CD8-positive, alpha-beta memory T cell (primary cell): ENCODE measurements at places on chromosomes 1 and 21.

DNA sequence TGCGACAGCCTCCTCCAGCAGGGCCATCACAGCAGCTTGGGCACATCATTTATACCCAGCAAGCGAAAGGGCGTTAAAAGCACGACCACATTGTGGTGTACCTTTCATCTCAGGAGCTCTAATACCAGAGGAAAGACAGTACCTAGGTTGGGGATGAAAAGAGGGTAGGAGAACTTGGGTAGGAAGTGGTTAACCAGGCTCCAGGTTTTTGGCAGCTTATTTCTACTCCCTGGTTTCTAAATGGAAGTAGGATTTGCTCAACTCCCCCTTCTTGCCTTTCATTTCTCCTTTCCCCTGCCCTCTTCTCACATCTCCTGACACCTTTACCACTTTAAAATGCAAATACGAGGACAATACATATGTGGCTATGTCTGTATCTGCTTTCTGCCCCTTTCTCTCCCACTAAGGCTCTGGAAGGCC, 30.2 kb downstream of the FAM177B start:
- no peak for DNase-seq

DNA sequence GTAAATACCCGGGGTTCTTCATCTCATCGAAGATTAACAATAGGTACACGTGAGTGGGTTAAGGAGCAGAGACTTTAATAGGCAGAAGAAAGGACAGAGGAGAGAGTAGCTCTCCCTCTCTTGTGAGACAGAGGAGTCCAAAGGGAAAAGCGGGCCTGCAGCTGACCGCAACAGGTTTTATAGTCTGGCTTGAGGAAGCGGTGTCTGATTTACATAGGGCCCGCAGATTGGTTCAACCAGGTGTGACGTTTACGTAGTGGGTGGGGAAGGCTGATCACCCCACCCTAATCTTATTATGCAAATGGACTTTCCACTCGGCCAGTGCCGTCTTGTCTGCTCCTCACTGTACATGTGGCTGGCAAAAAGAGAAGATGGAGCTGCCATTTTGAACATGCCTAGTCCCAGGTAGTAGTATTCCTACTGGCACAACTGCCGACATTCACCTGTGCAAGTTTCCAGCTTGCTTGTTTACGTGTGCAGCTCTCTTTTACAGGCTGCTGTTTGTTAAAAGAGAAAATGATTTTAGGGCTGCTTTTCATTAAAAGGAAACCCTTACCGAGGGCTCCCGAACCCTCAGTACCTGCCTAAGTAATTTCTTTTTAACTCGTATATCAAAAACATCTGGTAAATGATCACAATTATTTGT, 10.6 kb downstream of the CDC14A start:
- DNase-seq: no peak

- DNase-seq: no peak
These were observed 19.8 kb downstream of the SH3BP5L start for GRCh38 chr1:248805876-248806275.

GRCh38 chr1:75079538-75080290, 54.5 kb upstream of the LHX8 start:
- DNase-seq: no peak

GRCh38 chr1:29171089-29171488, 10.6 kb downstream of the SRSF4 start:
- DNase-seq: no peak

DNA sequence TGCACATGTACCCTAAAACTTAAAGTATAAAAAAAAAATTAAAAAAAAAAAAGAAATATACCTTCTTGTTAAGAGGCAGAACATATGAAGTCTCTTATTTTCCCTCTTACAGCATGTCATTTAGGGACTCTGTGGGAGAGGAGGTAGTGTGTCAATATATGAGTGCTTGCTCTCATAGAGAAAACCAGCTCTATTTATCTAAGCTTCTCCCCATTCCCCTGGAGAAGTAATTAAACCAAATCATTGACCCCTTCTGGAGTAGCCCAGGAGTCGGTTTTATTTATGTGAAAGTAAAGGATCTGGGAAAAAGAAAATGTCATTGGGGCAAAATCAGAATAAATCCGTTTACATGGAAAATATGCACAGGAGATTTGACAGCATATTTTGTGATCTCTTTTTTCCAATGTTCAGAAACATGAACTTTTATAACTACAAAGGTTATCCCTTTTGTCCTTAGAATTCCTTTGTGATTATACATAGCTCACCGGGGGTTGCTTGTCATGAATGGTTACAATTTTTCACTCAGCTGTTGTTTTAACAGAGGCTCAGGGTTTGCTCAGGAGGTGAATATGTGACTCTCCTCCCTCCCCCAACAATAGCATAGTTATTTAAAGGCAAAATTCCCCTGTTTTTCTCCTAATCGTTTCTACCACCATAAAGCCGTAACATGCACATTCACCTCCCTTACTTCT, 114.5 kb upstream of the C1orf21 start:
- no peak for DNase-seq

DNA sequence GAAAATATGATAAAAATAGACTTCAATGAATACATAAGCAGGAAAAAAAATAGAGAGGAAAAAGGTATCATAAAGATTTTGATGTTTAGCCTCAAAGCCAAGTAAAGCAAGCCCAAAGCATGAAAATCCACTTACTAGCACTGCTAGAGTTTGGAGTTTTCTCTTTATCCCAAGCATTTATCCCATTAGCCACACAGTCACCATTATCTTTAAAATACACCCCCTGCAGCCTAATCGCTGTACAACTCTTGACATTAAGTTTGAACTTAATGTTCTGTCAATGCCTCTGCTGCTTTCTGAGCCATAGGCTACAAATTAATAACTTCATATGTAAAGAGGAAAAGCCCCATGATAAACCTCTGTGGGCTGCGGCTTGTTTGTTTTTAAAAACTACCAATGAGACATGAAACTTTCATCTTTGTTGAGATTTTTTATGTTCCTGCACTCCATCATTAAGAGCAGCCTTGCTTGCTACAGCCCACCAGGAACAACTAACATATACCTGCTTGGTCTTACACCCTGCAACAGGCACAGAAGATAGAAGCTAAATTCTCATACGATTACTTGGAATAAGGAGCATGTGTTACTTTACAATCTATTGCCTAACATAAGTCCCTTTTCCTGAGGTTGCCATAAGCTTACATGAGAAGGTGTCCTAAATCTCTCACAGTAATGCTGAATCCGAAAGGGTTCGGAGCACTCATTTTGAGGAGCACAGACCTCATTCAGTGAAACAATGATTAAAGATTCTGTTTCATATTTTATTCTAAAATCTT, 202.4 kb downstream of the SMYD3 start:
- no peak for DNase-seq

GRCh38 chr1:52238887-52239707, 97.2 kb downstream of the ZFYVE9 start:
- DNase-seq: no peak

GRCh38 chr1:244680667-244681066, 27.7 kb downstream of the DESI2 start:
- no peak for DNase-seq

GRCh38 chr1:162003061-162003829, 20.4 kb downstream of the OLFML2B start:
- no peak for DNase-seq

- no peak for DNase-seq
These were observed 48.2 kb downstream of the ARHGEF10L start for GRCh38 chr1:17587693-17588047.

- DNase-seq: no peak
These were observed 446.6 kb downstream of the PTPRU start for GRCh38 chr1:29682919-29683295.

GRCh38 chr1:192967211-192967877, 91.8 kb downstream of the UCHL5 start:
- no peak for DNase-seq

DNA sequence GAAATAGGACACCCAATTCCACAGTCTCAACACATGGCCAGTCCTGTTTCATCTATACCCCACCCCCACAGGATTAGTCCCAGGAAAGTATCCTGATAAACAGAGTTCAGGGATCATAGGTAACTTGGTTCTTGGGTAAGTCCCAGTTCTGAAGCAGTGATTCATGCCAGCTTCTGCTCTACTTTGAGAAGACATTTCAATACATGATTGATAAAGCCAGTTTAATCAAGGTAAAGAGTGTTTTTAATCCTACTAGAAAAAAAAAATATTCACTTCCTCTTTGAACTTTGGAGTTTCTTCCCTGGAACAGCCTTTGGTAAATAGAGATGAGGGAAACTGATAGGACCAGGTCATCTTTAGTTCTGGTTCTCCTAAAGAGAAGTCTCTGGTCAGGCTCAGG, 142.4 kb downstream of the TLR5 start:
- DNase-seq: no peak

GRCh38 chr1:38191461-38191860, 144.9 kb upstream of the POU3F1 start:
- no peak for DNase-seq

DNA sequence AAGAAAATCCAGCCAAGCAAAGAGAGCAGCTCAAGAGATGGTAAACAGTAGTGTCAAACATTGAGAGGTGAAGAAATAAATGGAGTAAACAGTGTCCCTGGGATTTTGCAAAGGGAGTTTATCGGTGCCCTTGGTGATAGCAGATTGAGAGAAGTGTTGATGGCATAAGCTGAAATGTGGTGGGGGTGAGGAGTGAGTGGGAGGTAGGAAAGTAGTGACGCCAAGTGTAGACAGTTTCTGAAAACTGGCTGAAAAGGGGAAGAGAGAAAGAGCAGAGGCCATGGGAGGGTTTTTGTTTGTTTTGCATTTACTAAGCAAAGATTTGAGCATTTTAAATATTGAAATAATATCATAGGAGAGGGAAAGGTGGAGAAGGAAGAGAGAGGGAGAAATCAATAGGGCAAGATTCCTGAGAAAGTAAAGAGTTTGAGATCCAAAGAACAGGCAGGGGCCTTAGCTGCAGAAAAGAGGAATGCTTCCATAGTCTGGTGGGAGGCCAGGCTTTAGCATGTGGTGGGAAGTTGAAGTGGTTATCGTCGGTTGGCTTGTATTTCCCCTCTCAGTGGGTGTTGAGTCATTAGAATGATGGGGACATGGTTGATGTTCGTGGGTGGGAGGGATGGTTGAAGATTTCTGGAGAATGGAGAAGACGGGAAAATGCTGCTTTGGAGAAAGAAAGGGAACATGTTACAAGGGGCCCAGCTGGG, 26.8 kb upstream of the RASAL2 start:
- no peak for DNase-seq

GRCh38 chr1:54591127-54591756, 32.1 kb downstream of the FAM151A start:
- DNase-seq: no peak

GRCh38 chr21:21860888-21861287, 862.7 kb downstream of the NCAM2 start:
- DNase-seq: no peak

- no peak for DNase-seq
These were observed 1039.9 kb downstream of the KCNT2 start for GRCh38 chr1:195568389-195568788.

GRCh38 chr1:211870156-211870555, 39.6 kb upstream of the LPGAT1 start:
- no peak for DNase-seq

DNA sequence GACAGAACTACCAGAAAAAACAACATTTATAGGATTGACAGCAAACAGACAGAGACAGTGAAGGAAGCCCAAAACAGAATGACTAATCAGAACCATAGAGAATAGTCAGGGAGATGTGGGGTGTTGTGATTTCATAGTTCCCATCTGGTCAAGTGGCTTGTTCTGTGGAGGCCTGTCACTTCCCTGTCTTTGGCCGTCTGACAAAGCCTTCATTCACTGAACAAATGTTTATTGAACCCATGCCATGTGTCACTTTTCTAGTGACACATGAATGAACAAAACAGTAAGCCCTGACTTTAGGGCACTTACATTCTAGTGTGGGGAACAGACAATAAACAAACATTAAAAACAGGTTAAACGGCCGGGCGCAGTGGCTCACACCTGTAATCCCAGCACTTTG, 3.2 kb upstream of the SRRM1 start:
- no peak for DNase-seq

GRCh38 chr1:8813016-8813763, 4.2 kb downstream of the RERE start:
- no peak for DNase-seq

DNA sequence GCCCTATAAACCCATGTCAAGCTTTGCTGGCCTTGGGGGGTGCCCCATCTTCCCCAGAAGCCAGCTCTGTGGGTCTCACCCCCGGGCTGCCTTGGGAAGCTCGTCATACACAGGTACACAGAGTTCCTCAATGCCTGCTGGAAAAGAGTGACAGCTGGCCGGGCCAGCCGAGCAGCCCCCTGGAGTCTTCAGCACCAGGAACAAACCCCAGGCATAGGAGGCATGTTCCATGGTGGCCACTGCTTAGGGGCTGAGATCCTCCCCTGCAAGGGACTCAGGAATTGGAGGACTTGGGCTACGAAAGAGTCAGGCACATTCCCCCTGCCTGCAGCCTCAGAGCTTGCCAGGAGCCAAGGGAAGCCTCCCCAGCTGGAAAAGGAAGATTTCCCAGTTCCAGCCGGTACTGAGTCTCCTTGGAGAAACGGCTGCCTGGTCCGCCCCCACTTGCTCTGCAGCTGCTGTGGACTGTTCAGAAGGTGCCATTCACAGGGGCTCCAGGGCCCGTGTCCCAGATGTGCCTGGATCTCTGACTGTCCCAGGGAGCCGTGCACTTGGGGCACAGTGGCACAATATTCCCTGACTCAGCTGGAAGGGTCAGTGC, 89.5 kb downstream of the STUM start:
- DNase-seq: no peak

GRCh38 chr1:185573677-185574076, 160.5 kb upstream of the HMCN1 start:
- no peak for DNase-seq

- no peak for DNase-seq
These were observed 182.4 kb downstream of the DISC1 start for GRCh38 chr1:231808990-231809389.

DNA sequence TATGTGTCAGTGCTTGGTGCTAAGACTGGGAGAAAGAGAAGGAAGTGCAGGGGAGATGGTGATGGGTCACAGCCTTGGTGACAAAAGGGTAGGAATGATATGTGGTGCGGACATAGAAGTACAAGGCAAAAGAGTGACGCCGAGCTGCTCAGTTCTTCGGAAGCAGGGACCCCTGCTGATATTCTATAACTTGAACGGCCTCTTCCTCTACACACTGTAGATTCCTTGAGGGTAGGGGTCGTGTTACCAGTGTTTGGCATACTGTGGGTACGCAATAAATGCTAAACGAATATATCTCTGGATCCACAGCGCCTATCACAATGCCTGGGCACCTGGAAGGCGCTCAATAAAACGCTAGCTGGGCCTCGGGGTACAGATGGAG, 488 bp downstream of the DBT start:
- DNase-seq: no peak

DNA sequence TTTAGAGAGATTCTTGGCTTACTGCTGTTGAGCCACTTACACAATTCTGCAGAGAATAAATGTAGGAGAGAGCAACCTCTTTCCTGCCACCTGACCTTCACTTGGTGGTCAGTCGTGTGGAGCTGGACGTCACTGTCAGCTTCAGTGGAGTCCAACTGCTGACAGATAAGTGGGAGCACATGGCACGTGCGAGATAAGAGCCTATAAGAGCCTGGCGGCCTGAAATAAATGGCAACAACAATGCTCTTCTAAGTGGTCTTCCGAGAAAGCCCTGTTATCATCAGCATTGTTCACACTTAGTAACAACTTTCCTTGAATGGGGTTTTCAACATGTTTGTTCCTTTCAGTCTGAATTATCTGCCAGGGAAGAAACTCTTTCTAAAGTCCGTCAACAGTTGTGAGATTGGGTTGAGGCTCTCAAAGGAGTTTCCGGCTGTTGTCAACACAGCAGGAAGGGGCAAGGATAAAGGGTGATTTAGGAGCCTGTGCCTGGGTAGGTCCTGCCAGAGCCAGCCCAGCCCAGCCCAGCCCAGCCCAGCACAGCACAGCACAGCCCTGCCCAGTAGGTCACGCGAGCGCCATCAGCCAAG, 57.2 kb upstream of the RUNX1 start:
- no peak for DNase-seq
